ENCODE measurements at places on chromosomes 11 and 22. TPM values are rescaled to one million over a fixed set of nuclear protein-coding genes. Genes with fewer than 3 reads are reported as not detected.

The MYBPC3 gene
- polyA plus RNA-seq = not detected

The SMC1B gene
- 0.23 TPM for polyA plus RNA-seq

The ANO1 gene
- 33.6 TPM for polyA plus RNA-seq

The MMP8 gene
- polyA plus RNA-seq = 0.17 TPM

The BDNF gene
- polyA plus RNA-seq = 1.4 TPM

The CD3D gene
- not detected for polyA plus RNA-seq

The EFCAB6 gene
- polyA plus RNA-seq = not detected

The OR5B21 gene
- not detected for polyA plus RNA-seq

The MS4A3 gene
- polyA plus RNA-seq = 0.38 TPM

Data from muscle of arm (tissue), 14 donors.